NT2/D1 (cell line): ENCODE measurements at places on chromosomes 2 and 18.

GRCh38 chr2:183037553-183038340, 510 bp downstream of the NCKAP1 start:
- DNase-seq: no peak

GRCh38 chr2:121591199-121591598, 58.1 kb downstream of the CLASP1 start:
- no peak for DNase-seq

DNA sequence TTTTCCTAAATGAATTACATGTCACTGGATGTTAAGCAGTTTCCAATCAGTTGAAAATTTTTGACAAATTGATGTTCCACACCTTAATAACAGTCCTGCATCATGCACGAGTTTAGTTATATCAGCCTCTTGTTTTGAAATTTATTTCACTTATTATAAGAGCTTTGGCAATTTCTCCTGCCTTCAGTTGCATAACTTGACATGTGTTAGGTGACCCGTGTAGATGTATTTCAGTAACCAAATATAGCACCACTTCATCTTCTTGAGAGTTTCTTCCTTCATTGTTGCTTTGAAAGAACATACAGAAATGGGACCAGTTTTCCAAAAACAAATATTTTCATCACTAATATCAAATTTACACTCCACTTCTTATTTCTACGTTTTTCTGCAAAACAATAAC, 202.7 kb downstream of the PDE11A start:
- DNase-seq: no peak

- peak; percentile 32 for DNase-seq
Observed at GRCh38 chr2:16553226-16553625, 112.4 kb downstream of the CYRIA start.

DNA sequence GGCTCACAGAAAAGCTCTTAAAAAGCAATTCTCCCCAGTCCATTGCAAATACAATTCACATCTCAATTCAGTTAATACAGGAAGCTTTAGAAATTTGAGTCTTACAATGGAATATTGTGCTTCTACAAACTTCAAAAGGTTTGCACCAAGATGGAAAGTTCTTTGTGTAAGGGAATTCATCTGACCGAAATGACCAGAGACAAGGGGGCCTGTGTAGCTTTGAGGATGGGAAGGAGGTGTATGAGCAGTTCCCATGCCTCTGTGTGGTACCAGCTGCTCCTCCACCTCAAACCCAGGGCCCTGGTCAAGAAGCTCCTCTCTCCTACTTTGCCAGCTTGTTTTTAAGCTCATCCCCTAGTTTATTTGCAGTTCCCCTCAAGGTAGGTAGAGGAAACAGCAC, 312.8 kb upstream of the PKDCC start:
- no peak for DNase-seq

- DNase-seq: no peak
Observed at GRCh38 chr18:24876266-24876665, 415.8 kb downstream of the HRH4 start.

GRCh38 chr2:65608916-65609315, 176.5 kb upstream of the SPRED2 start:
- no peak for DNase-seq

DNA sequence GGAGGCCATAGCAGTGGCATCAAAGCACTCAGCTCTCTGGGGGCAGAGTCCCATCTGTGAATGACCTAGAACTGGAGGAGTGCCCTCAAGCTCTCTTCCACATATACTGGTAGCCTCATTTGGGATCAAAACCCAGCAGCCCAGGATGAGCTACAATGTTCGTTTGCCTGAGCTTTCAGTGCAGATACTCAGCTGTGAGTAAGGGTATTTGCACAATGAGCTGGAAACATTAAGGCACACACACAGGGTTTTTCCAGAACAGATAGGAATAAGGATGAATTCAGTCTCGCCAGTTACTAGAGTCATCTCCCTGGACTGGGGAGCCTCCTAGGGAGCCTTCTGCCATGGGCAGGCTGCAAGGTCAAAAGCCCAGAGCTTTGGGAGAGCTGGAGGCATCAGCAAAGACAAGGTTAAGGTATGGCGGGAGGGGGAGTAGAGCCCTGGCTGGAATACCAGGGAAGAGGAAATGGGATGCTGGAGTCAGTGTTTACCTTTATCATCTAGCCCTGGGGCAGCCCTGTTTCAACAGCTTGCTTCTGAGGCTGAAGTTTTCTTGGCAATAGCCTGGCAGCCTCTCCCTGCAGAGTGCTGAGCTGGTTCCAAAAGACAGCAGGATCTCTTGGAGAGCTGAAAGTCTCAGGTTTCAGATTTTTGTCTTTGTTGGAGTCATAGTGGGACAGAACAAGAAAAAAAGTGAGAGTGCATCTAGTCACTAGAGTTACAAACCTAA, 187.7 kb downstream of the LOXHD1 start:
- no peak for DNase-seq

- no peak for DNase-seq
Observed at GRCh38 chr2:73078457-73079411, 7.2 kb upstream of the SFXN5 start.
